Stimulated activated CD4-positive, alpha-beta T cell treated with anti-CD3 and anti-CD28 coated beads, Interleukin-4, amount 100 ng/mL, for 4 hours (primary cell): ENCODE measurements at places on chromosomes 3 and 15.
A peak's percentile ranks its signal among the peaks of the same experiment; 100 is the strongest.

DNA sequence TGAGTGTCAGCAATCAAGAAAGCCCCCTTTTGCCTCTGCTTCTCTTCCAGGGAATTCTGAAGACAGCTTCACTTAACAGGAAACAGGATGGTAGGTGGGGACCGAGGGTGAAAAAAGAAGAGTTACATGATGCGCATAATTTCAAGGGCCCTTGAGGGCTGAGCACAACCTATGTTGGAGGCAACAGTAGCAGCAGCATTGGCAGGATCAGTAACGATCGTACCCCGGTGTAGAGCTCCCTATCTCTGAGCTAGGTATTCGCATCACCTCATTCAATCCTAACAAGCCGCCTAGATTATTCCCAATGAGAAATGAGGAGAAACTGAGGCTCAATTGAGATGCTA lies 432 bp upstream of the RAD54L2 start:
- no peak for DNase-seq

DNA sequence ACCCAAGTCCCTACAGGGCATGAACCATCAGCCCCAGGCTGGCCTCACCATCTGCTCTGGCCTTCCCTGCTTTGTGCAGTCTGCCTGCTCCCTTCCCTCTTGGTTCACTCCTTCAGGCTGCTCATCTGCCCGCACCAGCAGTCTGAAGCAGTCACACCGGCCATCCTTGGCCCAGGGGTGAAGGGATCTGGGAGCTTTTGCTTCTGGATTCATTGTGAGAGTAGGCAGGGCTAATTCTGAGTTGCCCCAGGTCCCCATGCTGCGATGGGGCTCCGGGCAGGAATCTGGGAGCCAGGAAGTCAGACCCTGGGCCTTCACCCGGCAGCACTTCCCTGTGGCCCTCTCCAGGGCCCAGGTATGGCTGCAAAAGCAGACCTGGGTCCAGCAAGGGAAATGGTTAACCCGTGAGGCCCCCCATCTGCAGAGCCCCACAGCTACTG lies 99.7 kb downstream of the VGLL4 start:
- DNase-seq, result no peak

- DNase-seq, result no peak
Observed at GRCh38 chr3:183527428-183528379, 27.8 kb downstream of the KLHL6 start.

GRCh38 chr3:127339016-127339415 lies 51.2 kb upstream of the PRR20G start:
- no peak for DNase-seq

GRCh38 chr3:43369404-43370292 lies 83.3 kb downstream of the SNRK start:
- no peak for DNase-seq

- DNase-seq, result no peak
Observed at GRCh38 chr3:56557831-56558170, 826 bp downstream of the CCDC66 start.

DNA sequence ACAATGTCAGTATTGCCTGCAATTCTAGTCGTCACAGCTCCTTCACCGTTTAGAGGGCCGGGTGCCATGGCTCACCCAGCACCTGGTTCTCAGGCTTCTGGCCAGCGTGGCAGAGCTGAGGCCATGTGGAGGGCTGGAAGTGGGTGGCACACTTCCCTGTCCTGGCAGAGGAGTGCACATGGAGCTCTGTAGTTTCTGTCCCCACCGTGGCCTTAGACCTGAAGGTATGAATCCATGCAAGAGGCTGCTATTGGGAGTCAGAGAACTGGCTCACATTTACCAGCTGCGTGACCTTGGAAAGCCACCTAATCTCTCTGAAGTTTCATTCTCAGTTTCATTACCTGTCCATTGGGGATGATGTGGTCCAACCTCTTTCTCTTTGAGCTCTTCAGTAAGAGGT lies 22.2 kb downstream of the EPHB1 start:
- no peak for DNase-seq

DNA sequence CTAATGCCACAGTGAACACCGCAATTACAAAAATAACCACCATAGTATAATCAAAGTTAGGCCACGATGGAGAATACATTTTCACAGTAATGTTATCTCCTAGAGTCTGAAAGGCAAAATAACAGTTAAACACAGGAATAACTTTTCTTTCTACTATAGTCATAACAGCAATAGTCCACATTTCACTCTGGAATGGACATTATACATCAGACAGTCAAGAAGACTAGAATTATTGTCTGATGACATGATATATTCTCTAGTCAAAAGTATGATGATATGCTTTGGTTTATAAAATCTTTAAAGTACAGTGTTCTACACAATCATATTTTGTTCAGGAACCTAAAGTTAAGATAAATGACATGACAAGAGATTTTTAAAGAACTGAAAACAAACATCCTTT lies 18.0 kb downstream of the SPPL2A start:
- no peak for DNase-seq

DNA sequence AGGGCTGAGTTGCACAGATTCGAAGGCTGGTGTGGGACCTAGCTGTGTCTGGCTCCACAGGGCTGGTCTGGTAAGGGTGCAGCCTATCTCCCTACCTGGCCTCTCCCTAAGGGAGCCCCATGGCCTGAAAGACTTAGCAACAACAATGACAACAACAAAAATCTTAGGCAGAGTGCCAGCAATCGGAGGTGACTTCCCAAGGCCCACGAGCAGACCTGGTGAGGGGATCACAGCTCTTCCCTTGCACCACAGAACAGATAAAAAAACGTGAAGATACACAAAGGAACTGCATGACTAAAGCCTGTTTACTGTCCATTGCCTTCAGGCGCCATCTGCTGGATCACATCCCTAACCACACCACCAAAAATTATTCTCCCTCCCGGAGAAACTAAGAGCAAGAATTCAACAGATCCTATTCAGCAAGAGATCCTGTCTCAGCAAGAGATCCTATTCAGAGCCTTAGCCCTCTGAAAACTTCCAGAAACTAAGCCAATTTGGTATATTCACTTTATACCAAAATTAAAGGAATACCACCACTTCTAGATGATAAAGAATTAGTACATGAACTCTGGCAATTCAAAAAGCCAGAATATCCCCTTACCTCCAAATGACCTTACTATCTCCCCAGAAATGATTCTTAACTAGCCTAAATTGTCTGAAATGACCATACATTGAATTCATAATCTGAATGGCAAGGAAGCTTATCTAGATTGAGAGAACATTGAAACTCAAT lies 24.1 kb upstream of the OR5K4 start:
- DNase-seq, result peak; percentile 18

DNA sequence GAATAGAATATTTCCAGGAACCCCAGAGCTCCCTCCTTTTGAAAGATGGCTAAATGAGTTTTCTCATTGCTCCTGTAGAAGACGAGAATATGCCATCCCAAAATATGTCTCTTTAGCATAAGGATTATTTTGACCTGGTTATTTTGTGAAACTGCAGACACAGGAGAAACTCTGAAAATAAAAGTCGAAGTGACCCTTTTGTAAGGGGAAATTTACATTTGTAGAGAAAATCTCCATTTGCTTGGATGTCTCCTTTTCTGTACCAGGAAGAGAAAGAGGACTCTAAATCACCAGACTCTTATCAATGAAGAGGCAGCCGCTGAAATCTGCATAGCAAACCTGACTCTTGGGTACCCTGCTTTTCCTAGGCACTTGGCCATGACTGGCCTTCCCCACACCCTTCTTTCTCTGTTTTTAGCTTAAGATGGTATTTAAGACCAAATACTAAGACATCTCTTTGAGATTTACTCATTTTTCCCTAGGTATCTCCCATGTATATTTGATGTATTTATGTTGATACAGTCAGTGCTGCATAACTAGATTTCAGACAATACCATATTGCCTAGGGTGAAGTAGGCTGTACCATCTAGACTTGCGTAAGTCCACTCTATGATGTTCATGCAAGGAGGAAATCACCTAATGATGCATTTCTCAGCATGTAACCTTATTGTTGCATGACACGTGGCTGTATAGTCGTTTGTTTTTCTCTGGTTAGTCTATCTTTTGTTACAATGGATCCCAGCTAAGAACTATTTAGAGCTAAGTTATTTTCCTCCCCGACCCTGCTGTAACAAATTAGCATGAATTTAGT lies 98.2 kb upstream of the UBE3A start:
- no peak for DNase-seq

- DNase-seq, result peak; percentile 71
Observed at GRCh38 chr3:183252973-183253527, at the start of gene B3GNT5. Gene B3GNT5, plus strand, starts transcription at chr3:183253253. Its CDS starts 16,546 bp downstream, at chr3:183269799.

- no peak for DNase-seq
Observed at GRCh38 chr3:10206166-10206511, 41.4 kb downstream of the IRAK2 start.

- DNase-seq, result no peak
Observed at GRCh38 chr3:162224746-162225145, 728.1 kb downstream of the OTOL1 start.

- DNase-seq, result no peak
Observed at GRCh38 chr3:59189526-59189925, 139.7 kb upstream of the CFAP20DC start.

DNA sequence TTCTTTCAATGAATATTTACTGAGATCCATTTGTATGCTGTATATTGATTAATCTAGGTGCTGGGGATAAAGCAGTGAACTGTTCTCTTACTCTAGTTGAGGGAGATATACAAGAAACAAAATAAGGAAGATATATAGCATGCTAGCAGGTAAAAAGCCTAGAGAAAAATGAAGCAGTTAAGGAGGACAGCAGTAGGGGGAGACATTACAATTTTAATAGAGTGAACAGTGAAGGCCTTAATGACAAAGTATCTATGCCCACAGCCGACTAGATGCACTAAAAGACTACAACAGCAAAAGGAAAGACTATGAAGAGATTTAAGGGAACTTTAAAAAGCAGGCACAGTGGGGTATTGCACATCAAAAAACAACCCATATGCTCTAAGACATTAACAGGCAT lies 81.4 kb downstream of the XRN1 start:
- no peak for DNase-seq

DNA sequence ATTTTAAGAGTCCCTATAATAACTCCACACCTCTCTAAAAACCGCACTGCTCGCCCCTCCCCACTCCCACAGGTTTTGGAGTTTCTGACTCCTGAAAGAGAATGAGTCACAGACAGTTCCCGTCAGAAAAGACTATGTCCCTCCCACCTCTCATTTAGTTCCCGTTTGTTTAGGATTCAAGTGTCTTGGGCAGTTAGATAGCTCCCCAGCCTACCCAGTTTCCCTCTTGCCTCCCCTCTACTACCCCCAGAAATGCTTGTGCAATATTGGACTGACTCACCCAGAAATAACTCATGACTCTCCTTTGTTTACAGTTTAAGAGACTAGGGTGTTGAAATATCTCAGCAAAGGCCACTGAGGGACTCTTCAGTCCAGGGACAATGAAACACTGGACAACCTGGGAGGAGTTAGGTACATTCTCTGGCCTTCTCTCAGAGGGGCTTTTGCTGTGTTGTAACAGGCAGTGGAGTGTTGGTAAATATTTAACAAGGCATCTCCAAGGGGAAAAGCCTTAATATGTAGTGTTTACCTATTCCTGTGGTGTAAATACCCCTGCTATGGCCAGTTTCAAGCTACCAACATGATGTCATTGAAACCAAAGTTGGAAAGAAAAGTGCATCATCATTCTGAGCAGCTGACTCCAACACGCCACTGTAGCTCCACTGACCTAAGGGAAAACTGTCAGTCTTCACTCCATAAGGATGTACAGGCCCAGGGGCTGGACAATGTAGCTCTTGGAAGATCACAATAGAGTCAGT lies 96.1 kb upstream of the CHD2 start:
- peak; percentile 85 for DNase-seq

DNA sequence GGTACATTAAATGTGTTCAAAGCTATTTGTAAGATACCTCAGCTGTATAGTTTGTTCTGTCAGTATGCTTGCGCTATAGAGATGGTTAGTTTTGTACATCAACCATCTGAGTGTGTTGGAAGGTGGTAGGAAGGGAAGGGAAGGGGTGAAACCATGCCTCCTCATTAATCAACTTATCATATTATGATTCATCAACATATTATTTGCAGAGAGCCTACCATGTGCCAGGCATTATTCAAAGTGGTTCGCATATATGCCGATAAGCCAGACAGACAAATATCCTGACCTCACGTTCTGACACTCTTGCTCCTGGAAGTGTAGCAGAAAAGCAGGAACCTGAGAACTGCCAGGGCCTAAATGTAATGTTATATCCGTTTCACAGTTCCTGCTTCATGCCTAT lies 248.1 kb upstream of the NR2E3 start:
- DNase-seq, result no peak

GRCh38 chr3:69445024-69445423 lies 59.1 kb upstream of the FRMD4B start:
- DNase-seq, result no peak

- DNase-seq, result no peak
Observed at GRCh38 chr15:90412356-90413194, 24.5 kb downstream of the IQGAP1 start.

GRCh38 chr3:180615954-180616353 lies 14.0 kb downstream of the TTC14 start:
- no peak for DNase-seq

- DNase-seq, result no peak
Observed at GRCh38 chr3:4552811-4553210, 59.7 kb downstream of the ITPR1 start.

DNA sequence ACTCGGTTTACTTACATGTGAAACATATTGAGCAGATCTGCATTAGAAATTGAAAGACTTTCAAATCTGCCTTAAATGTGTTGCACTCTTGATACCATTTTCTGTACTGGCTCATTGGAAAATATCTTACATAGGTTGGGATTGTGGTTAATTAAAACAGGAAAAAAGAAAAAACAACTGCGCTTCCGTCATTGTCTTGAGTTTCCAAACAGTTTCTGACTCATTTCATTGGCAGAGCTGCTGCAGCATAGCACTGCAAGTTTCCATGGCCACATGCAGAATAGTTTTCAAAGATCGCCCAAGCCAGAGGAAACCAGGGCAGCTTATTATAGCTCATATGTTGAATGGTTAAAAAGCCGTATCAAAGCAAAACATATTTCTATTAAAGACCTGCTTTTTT lies 446.6 kb upstream of the BCHE start:
- no peak for DNase-seq

DNA sequence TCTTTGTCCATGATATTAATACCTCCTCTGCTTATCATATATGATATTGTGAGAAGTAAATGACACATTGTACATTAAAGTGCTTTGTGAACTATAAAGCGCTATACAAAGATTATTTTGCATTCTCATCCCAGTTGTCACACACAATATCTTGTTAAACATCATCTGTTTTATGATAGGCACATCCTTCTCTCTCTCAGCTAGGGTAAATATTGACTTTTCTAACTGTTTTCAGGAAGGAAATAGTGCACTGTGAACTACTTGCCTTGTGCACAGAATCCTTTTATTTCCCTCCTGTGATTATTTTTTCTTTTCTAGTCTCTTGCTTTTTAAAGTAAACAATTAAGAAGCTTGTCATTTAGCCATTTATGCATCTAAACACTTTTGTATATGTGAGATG lies 388.2 kb downstream of the LPP start:
- DNase-seq, result no peak
